CD4-positive, alpha-beta T cell treated with Interleukin-6 at 100 ng/mL for 8 hours (primary cell): ENCODE measurements at places on chromosomes 2 and 18.

GRCh38 chr2:71961289-71962027, 186.2 kb downstream of the CYP26B1 start:
- no peak for DNase-seq

DNA sequence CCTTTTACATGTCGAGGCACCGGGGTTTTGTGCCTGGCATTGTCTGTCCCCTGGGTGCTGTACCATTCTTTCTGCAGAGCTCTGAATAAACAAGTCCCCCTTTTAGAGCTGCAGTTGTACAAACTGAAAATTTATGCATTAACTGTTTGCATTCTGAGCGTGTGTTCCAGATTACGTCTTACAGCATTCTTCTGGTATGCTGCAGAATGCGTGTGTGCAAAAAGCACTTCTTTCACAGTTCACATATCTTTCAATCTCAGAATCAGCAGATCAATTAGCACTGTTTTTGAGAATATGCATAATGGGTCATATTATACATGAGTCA, 27.5 kb downstream of the MEIS1 start:
- no peak for DNase-seq

GRCh38 chr2:98875081-98875728, 60.8 kb downstream of the CRACDL start:
- no peak for DNase-seq

DNA sequence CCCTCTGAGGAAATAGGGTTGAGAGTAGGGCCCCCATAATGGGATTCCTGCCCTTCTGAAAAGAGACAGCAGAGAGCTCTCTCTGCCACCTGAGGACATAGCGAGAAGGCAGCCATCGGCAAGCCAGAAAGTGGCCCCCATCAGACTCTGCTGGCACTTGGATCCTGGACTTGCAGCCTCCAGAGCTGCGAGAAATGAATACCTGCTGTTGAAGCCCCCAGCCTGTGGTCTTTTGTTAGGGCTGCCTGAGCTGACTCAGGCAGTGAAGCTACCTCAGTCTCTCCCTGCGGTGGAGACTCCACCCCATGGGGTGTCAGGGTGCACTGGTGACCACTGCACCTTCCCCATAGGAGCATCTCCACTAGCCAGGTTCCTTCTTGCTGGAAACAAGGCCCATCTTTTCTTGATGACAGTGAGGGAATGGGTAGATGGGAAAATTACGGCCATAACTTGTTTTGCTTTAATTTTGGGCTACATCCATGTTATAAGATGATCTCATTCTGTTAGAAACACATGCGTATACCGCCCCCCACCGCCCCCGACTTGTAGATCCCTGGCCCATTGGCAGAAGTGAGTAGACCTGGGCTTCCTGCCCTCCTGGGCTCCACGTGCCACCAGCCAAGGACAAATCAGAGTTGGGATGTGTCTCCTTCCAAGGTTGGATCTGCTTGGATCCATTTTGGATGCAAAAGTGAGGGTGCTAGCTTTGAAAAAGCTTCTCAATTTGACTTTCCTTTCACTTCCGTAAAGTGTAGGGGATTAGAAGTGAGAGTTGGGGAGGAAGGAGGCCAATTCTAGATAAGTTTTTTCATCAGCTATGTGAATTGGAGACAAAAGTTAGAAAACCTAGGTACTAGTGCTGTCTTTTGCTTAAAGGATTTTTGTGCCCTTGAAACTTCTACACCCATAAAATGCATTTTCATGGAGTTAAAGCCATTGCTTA, 42.9 kb downstream of the NCK2 start:
- DNase-seq: peak; percentile 63

- DNase-seq: no peak
Measured at GRCh38 chr2:232324778-232325177, 53.8 kb upstream of the ALPP start.

DNA sequence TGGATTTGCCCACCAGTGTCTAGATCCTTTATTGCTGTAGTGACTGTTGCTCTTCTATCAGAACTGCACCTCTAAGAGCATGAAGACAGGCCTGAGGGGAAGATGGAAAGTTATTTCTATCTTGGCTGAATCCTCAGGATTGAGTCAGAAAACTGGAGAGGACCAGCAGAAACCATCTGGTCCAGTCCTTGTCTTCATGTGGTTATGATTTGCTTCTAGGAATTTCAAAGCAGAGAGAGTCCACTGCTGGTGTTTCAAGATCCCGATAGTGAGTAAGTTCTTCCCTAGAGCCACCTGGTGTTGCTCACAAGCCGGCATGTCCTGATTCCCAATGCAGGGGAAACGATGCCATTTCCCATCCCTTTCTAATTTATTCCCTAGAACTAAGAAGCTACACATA, 84.2 kb downstream of the NCKAP5 start:
- no peak for DNase-seq

DNA sequence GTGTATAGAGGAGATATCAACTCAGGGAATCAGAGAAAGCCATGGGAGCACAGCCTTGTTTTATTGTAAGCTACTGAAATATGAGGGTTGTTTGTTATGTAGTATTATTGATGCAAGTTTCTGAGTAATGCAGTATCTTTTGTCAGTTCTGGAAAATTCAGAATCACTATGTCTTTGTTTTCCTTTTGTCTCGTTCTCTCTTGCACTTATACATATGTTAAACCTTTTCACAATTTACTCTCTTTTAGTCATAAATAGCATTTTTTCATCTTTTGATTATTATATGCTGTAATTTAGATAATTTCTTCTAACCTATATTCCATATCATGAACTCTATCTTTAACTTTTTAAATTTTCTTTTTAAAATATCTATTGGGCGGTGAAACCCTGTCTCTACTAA, 85.0 kb upstream of the COL3A1 start:
- no peak for DNase-seq

DNA sequence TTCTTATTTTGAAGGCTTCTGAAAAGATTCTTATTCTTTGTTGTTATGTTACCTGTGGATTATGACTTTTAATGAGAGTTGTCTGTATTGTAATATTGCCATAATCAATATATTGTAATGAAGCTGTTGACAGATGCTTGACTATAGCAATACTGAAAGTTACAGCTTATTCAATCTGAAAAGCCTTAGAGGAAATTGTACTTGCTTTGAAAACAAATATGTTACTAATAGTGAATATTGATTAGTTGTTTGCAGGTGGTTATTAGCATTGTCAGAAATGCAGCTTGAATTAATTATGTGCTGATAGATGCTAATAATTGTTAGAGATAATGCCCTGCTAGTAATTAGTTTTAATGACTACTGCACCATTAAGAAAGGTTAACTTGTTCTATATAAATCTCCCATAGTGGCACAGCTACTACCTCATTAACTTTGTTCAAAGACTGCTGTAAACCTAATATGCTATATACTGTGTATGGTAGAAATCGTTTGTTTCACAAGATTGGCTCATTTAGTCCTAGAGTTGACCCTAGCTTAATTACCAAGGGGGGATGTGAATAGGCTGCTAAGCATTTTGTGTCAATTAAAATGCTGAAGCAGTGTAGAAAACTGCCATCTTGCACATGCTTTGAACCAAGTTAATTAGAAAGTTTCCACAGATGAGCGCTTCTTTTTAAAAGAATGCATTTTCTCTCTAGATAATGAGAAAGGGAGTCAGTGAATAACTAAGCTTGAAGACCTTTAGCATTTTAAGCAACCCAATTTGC, 30.5 kb downstream of the SLC39A10 start:
- no peak for DNase-seq
